ENCODE measurements at places on chromosomes 16 and 17. TPM values are rescaled to one million over a fixed set of nuclear protein-coding genes. Genes with fewer than 3 reads are reported as not detected.

DNA sequence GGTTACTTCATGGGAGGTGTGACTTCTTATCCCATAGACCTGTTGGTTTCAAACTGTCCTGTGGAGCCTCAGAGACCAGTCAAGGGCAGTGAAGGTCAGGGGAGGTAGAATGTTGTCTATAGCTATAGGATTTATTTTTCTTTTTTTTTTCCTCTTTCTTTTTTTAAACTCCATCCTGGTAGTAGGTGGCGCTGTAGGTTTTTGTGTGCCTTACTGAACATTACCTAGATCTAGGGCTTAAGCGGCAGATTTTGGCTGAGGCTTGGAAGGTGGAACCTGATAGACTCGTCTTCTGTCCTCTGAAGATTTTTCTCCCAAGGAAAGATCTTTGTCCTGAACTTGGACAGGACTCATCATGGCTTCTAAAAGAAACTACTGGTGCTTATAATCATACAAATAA lies 8.2 kb upstream of the LASP1NB start:
- no peak for DNase-seq

GRCh38 chr16:14164916-14165662 lies 94.0 kb downstream of the MRTFB start:
- DNase-seq = no peak

GRCh38 chr17:8572764-8573163 lies 57.8 kb downstream of the MYH10 start:
- DNase-seq = peak; percentile 7

DNA sequence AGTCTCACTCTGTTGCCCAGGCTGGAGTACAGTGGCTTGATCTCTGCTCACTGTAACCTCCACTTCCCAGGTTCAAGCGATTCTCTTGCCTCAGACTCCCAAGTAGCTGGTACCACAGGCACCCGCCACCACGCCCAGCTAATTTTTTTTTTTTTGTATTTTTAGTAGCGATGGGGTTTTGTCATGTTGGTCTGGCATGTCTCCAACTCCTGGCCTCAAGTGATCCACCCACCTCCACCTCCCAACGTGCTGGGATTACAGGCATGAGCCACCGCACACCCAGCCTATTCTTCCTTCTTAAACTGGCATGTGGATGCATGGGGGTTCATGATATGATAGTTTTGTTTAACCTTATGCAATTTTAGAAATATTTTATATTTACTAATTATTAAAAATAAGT lies 39.4 kb upstream of the VWA3A start:
- no peak for DNase-seq

- no peak for DNase-seq
Measured at GRCh38 chr16:28974007-28974436, 556 bp upstream of the SPNS1 start.

Gene ORMDL3
- 51.8 TPM for total RNA-seq
